ENCODE measurements at places on chromosomes 3 and 15.

DNA sequence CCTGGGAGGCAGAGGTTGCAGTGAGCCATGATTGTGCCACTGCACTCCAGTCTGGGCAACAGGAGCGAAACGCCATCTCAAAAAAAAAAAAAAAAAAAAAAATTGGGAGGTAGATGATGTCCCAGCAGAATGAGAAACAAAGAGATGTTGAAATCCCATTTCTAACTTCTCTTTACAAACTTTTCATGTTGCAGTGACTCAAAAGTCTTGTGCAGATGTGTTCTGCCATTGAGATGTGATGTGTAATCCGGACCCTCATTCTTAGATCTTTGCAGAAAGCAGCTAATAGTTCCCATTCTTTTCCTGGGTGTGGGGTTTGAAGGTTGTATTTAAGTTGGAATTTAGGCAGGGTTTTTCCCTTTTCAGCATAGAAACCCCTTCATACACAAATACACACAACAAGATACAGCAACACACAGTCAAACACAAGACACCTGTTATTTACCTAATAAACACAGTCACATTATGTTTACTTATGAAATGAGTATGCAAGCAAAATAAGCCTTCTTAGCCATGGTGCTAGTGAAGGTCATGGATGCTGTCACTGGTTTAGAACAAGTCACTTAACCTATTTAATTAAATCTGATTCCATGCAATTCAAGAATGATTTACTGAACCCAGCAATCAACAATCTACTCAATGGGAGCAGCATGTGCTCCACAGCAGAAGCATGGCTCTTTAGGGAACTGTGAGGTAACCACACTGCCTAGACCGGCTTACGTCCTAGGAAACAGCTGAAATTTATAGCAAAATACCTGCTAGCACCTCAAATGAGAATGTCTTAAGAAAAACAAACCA, 14.9 kb downstream of the SIAH2 start:
- no peak for DNase-seq

DNA sequence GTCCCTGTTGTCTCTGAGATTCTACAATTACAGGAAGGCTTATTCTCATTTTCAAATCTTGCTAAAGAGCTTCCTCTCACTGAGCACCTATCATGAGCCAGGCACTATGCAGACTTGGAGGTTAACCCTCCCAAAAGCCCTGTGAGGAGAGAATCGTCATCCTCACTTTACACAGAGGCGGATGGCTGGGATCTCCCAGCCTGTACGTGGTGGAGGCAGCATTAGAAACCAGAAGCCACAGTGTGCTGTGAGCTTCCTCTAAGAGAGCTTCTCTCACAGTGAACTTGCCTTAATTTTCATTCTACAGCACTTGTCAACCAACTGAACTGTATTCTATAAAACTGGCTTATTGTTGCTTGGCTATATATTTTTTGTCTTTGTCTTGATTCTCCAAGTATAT, 6.1 kb upstream of the DGKG start:
- no peak for DNase-seq

- DNase-seq = no peak
These were observed 365.6 kb upstream of the DPPA4 start for GRCh38 chr3:109702976-109703375.

- no peak for DNase-seq
These were observed 176.5 kb downstream of the SOX2 start for GRCh38 chr3:181888234-181888633.

GRCh38 chr3:195154111-195154791, 116.7 kb downstream of the XXYLT1 start:
- DNase-seq = no peak

DNA sequence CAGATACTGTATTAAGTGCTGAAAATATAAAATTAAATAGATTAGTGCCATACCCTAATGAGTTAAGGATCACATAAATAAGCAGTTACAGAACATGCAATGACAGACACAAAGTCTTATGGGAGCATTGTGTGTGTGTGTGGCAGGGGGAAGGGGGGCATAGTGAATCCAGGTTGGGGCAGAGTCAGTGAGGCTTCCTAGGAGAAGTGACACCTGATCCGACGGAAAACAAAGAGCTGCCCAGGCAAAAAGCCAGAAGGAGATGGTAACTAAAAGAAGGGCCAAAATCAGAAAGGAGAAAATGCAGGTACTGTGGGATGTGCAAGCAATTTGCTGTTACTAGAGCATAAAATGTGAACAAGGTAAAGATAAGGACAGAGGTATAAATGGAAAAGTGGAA, 80.1 kb upstream of the CHRM5 start:
- no peak for DNase-seq

- DNase-seq = no peak
These were observed 90.2 kb downstream of the OSBPL10 start for GRCh38 chr3:31890742-31891469.

GRCh38 chr3:13598926-13599886, 50.3 kb downstream of the FBLN2 start:
- DNase-seq = no peak

DNA sequence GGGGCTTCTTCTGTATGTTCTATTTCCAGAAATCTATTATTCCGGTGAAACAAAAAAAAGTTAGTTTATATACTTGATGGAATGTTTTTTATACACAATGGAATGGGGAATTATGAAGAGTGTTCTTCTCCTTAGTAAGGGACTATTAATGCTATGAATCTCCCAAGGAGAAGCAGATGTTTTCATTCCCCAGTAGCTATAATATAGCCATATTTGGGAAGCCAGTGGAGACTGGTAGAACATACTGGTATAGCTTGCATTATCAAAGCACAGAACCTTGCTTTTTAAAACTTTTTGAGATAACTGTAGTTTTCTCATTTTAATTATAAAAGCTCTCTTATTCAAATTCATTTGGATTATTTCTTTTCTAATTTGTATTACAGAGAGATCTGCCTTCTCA, 38.3 kb downstream of the ADGRG7 start:
- no peak for DNase-seq

GRCh38 chr3:49265661-49266386, 11.2 kb downstream of the C3orf62 start:
- peak; percentile 27 for DNase-seq
